ENCODE measurements at places on chromosomes 3 and 15.

- no peak for DNase-seq
Measured at GRCh38 chr3:133943639-133944141, 48.0 kb upstream of the RAB6B start.

- no peak for DNase-seq
Measured at GRCh38 chr3:16538507-16538906, 25.0 kb upstream of the RFTN1 start.

- no peak for DNase-seq
Measured at GRCh38 chr3:130935761-130936492, 42.0 kb downstream of the ATP2C1 start.

DNA sequence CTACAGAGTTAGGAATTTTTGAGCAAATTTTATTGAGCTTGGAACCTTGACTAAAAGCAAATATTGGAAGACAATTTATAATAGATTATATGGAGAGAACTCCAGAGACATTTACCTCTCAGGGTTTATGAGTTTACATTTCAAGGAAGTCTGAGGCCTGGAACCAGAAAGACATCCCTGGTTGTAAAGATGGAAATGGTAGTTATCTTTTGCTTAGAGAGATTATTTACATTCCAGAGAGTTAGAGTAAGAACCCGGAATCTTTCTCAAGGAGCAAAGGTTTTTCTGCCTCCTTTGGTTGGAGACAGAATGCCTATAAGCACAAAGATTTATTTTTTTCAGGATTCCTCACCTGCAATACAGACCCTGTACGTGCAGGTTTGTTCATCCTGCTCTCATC, 458.1 kb downstream of the TBL1XR1 start:
- no peak for DNase-seq

DNA sequence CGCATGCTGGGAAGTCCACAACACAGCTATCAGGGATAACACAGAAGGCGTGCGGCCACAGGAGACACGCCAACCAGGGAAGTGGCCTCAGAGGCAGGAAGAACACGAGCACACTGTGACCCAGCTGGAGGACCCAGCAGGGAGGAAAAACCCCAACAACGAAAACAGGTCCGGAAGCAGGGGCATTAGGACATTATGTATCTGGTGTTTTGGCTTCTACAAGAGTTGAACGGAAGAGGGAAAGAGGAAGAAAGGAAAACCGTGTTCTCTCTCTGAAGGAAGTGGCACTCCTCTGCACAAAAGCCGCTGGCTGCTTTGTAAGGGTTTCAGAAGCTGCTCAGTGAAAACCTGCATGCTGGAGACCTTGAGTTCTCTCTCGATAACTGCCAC, 61.8 kb downstream of the HACD2 start:
- DNase-seq: no peak

- DNase-seq: no peak
Measured at GRCh38 chr3:135987661-135988060, 22.1 kb downstream of the PPP2R3A start.

- no peak for DNase-seq
Measured at GRCh38 chr3:25463836-25464418, 35.9 kb downstream of the RARB start.

DNA sequence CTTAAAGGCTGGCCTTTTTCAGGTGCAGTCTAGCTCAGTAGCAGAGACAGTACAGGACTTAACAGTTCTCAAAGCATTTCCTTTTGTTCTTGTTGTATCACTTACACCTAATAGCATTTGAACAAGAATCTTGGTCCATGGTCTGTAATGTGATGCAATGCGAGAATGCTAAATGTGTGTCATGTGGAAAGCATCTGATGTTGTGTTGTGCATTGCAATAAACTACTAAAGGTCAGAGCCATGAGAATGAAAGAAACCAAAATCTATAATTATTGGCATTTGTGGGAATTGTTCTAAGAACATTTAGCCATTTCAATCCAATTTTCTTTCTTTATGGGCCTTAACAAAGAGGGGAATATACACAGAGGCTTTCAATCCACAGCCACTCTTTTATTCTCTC, 324.5 kb upstream of the ROBO2 start:
- DNase-seq: no peak

DNA sequence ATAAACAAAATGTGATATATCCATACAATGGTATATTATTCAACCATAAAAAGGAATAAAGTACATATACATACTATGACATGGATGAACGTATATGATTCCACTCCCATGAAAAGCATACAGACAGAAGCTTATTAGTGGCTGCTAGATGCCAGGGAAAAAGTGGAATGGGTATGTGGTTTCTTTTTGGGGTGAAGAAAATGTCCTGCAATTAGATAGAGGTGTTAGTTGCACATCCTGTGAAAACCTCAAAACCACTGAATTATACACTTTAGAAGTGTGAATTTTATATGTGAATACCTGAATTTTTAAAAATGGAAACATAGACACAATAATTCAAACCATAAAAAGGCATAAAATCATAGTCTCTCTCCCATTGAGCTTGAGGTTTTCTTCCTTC, 11.2 kb downstream of the DENND6A start:
- DNase-seq: no peak

DNA sequence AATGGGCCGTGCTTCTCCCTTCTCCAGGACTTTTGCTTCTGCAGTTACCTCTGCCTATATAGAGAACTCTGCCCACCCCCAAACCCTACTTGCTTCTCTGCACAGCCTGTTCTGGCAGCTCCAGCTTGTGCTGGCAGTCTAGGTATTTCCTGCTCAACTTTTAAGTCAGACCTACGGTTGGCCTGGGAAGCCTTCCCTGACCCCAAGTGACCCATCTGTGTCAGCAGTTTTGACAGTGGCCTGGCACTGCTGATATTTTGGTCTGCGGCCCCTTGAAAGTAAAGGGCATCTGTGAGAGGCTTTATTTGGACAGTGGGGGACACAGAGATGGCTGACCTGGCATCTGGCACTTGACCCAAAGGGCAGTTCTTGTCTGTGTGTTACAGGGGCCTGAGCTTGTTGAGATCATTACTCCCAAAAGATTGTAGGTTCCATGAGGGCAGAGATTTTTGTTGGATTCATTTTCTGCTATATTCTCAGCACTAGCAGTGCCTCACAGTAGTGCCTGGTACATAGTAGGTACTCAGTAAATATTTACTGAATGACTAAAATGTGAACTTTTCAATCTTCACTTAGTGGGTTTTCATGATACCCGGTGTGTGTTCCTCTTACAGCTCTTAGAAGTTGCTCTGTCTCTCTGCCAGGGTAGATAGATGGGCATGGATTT, 55.2 kb upstream of the TRAK1 start:
- no peak for DNase-seq

GRCh38 chr3:143594206-143594605, 254.1 kb downstream of the SLC9A9 start:
- DNase-seq: no peak

- no peak for DNase-seq
Measured at GRCh38 chr3:134798681-134799311, 3.7 kb downstream of the EPHB1 start.

- DNase-seq: no peak
Measured at GRCh38 chr3:4647411-4647810, 154.3 kb downstream of the ITPR1 start.

- DNase-seq: no peak
Measured at GRCh38 chr15:88802250-88802990, 816 bp upstream of the ACAN start.

DNA sequence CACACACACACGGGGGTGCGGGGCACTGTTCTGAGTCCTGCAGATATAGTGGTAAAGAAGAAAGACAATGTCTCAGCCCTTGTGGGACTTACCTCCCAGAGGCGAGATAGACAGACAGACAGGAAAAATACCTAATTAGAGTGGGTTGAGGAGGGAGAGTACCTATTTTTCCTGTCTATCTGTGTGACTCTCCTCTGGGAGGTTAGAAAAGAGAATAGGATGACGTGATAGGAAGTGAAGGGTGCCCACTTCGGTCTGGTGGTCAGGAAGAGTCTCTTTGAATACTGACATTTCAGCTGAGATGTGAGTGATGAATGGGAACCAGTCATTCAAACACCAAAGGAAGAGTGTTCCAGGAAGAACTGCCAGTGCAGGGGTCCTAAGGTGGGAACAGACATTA, 4.1 kb upstream of the APOD start:
- DNase-seq: no peak

DNA sequence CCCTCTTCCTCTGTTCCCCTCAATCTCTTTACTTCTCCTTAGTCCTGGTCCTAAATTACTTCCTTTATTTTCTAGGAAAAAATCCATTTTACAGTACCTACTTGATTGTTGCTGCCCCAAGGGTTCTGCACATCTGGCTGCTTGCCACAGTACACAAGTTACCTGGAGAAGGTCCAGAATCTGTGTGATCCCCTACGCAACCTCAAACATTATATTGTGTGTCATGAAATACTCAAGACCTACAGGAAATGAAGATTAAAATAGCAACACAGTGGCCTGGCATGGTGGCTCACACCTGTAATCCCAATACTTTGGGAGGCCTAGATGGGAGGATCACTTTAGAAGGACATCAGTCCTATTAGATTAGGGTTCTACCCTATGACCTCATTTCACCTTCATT, 48.7 kb downstream of the PRKAR2A start:
- DNase-seq: no peak

DNA sequence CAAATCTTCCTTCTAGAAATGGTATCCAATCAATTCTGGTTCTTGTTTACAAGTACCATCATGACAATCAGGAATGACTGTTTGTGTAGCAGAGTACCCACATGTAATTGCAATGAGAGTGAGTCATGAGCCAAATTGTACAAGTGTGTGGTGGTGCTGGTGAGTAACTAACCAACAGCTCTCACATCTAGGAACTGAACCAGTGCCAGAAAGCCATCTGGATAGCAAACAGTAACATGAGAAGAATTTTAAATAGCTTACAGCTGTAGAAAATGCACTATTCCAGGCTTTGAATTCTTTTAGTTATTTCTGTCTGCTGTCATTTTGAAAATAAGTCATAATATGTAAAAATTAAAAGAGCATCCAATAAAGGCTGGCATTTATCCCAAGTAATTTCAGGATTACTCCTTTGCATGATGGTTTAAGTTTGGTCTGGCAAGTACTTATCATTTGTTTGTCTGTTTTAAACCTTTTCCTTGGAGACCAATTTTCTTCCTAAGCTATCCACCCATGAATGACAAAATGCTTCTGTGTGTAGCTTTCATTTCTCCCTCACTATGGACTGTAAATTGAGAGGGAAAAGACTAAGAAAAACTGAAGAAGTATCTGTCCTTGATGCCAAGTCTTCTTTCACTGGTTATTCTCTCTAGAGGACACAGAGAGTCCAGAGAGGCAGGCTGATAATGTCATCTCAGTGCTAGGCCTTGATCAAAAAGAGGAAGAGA, 60.0 kb downstream of the PIK3CB start:
- no peak for DNase-seq

DNA sequence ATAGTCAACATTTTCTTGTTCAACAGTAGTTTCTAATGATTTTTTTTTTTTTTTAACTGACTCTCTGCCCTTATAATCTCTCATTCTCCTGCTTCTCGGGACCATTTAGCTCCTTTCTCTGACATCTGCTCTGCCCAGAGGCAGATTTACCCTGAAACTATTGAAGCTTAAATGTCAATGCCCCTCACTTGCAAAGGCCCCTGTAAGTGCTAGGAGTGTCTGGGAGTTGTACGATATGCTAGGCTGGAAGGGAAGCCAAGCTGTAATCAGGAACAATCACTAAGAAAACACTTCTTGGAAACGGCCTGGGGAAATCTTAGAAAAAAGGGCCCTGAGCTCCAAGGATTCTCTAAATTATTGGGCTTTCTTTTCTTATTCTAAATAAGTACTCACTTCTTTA, 5.8 kb upstream of the PLOD2 start:
- no peak for DNase-seq

DNA sequence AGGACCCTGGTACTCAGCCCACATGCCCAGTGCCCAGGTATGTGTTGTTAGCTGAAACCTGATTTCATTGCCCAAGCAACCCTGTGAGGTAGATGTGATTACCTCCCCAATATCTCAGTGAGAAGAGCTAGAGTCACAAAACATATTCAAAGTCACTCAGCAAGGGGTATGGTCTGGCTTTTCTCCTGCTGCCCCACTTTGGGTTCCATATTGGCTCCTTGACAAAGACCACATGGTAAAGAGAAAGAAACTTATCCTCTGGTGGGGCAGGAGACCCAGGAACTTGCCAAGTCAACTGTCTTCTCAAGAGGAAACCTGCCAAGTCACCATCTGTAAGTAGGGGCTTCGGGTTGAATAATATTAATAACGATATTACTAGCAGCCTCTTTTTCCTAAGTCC, 148.3 kb upstream of the LMCD1 start:
- DNase-seq: no peak

DNA sequence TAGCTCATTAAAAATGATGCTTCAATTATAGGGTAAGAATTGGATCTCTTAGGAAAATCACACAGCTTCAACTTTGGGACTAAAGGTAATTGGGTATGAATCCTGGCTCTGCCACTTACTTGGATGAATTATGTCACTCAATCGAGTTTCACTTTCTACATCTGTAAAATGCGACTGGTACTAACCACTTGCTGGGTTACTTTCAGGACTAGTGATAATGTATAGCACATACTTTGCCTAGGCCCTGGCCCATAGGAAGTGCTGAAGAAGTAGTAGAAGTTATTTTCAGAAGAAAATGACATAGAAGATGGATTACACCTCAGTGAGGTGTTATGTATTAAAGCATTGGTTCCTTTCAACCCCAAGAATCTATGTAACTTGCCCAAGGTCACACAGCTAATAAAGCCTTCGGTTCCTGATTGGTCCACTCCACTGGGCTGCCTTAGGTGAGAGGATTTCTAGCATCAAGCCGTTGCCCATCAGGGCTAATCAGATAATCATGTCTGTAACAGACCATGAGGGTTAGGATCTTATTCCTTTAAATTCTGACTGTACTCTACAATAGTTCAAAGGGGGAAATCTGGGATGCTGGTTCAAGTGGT, 29.4 kb upstream of the AP4E1 start:
- no peak for DNase-seq

DNA sequence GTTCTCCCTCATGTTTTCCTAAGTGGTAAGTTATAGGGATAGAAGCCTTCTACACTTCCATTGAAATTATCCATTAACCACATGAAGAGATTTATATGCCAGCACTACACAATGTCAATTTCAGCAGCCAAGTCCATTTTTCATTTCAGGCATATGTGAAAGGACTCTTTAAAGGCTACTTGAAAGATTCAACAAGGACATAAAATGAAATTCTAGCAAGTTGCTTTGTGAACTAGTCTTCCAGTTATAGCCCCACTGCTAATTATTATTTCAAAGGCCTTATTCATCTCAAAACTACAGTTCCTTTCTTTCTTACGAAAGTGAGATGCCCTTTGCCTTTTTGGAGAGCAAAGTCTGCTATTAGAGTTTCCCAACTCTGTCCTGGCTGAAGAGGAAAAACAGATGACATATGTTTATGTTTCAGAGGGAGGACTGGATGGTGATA, 66.0 kb upstream of the SLC2A2 start:
- no peak for DNase-seq
